ENCODE measurements at places on chromosomes 3 and 15.
A peak's percentile ranks its signal among the peaks of the same experiment; 100 is the strongest.

- DNase-seq, result no peak
Measured at GRCh38 chr15:36988947-36989346, 111.4 kb downstream of the MEIS2 start.

DNA sequence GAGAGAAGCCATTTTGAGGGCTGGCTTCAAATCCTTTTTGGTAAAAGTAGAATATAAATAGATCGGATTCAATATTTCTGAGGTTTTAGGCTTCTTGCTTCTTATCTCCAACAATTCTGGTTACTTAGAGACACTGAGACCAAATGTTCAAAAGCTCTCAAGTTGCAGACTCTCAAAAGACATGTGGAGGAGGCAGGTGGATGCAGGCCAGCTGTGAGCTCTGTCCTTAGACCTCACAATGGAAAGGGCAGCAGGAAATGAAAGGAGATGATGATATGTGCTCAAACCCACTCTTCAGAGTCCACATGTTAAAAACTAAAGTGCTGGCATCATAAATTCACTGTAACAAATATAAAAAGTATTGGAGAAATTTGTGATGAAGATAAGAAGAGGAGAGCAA lies 424.9 kb upstream of the ALCAM start:
- peak; percentile 31 for DNase-seq

DNA sequence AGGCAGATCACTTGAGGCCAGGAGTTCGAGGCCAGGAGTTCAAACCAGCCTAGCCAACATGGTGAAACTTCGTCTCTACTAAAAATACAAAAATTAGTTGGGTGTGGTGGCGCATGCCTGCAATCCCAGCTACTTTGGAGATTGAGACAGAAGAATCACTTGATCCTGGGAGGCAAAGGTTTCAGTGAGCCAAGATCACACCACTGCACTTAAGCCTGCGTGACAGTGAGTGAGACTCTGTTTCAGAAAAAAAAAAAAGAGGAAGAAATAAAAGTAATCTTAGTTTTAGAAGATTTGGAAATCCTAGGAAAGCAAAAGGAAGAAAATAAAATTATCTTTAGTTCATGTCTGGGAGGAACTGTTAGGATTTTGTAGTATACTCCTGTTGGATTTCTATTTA lies 77.2 kb downstream of the IL12A start:
- no peak for DNase-seq

DNA sequence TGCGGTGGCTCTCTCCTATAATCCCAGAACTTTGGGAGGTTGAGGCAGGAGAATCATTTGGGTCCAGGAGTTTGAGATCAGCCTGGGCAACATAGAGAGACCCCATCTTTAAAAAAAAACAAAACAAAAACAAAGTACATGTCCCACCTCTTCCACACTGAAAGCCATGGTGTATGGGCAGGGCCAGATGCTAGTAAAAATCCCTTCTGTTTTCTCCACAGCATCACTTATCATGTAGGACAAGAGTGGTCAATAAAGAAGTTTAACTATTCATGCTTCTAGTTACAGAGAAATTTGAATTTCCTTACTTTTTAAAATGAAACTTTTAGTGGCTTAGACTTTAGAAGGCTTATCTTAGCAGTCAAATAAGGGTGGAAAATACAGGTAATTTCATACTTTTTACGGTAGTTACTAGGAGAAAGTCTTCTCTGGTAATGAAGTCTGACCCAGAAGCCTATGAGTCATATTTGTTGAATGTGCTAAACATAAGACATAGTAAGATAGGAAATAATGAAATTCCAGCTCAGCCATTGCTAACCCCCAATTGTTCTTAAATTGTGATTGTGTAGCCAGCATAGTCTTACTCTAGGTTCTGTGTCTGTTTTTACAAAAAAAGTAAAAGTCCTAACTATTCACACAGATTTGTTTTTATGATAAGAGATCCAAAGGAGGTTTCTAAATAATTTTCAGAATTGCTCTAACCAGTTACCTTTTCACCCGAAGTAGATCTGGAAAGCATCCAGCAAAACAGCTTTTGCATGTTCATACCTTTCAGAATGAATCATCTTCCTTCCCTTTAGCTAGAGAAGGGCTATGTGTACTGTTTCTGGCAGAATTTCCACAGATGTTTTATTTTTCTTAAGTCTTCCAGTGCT lies 16.4 kb upstream of the ZNF609 start:
- no peak for DNase-seq

DNA sequence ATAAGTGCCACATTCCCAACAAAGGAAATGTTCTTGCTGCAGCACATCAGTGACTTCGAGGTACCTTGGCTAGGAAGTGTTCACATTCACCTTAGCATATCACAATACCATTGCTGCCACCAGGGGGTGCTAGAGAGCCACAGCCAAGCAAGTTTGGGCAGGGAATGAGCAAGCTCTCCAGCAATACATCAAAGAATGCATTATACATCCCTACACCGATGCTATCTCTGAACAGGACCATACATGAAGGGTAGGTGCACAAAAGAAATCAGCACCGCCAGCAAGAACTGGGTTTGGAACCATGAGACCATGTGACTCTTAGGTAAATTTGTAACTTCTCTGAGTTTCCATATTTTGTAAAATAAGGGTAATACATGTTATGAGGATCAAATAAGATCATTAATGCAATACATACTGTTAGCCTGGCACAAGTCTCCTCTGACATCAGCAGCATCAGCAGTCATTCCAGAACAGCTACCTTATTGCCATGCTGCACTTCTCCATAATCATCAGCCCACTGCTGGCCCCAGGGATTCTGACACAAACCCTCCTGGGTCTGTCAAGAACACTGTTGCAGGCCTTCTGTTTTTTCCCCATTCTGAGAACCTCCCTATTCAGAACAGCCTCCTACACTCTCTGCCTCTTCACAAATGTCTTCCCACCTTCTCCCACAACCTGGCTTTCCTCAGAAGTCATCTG lies 37.5 kb downstream of the RYK start:
- DNase-seq, result peak; percentile 50

DNA sequence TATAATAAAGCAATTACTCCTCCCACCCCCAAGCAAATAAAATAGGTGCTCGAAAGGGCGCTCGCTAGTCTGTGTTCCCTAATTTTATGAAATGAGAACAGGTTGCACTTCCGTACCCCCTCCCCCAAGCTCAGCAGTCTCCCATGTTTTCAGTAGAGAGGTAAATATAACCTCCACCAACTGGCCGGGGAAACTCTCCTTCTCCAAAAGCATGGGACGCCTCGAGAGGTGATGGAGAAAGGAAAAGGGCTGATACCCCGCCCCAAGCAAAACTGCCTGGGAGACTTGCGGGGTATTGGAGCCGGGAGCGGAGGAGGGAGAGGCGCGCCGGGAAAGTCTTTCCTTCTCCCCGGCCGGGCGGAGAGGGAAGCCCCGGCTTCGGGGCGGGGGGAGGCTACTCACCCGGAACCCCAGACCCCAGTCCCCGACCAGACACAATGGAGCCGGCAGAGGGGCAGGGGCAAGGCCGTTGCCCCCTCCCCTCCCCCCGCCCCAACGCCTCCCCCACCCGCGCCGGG lies 605 bp downstream of the DCUN1D1 start:
- no peak for DNase-seq

GRCh38 chr15:67157521-67158252 lies 92.3 kb downstream of the SMAD3 start:
- DNase-seq, result no peak

DNA sequence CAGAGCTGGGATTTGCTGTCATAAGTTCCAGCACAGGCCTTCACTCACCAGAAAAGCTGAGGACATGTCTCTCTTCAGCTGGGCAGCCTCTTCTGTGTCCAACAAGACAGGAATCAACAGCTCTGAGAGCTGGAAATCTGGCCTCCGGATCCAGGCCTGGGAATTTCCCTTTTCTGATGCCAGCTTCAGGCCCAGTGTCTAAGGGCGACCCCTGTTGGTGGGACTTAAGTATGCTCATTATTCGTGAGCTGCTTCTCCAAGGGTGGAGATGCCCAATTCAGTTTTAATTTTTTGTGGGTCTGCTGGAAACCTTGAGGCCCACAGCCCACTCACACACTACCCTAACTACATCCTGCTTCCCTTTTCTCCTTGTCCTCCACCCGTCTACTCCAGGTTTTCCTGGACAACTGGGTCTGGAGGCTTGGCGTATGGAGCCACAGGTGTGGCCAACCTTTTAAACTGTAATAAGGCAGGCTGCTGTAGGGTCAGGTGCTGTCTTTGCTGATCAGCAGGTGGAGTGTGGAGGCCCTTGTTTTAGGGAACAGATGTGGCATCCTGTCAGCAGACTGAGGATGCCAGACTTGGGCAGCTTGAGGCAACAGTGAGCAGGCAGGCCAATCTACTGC lies 2.6 kb upstream of the CEMIP start:
- peak; percentile 25 for DNase-seq

DNA sequence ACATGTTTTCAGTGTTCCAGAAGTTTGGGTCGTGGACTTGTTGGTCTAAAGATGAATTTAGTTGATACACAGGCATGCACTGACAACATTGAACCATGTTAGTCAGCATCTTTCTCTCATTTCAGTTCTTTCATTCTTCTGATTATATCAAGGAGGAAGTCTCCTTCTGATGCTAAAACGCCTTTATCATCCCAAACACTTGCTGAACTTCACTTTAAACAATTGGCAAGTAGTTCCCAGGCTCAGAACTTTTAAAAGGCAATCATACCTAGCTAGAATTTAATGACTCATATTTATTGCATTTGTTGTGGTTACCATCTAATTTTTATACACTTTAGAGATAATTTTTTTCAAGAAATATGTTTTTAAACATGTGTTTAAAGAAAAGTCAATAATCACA lies 15.9 kb downstream of the LMCD1 start:
- no peak for DNase-seq

DNA sequence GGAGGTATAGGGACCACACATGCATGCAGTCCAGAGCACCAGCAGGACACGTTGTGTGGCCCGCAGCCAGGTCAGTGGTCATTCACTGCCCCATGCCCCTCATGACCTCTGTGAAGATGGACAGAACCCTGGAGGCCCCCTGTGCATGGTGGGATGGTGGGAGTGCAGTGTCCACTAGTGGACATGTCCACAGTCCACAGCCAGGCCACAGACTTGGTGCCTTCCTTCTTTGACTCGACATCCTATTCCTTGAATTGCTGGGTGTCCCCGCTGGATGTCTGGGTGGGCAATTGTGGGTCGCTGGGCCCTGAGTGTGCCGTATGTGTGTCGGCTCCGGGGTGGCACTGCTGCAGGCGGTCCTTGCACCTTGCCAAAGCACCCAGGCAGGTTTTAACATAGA lies 35.7 kb downstream of the KLF15 start:
- no peak for DNase-seq

DNA sequence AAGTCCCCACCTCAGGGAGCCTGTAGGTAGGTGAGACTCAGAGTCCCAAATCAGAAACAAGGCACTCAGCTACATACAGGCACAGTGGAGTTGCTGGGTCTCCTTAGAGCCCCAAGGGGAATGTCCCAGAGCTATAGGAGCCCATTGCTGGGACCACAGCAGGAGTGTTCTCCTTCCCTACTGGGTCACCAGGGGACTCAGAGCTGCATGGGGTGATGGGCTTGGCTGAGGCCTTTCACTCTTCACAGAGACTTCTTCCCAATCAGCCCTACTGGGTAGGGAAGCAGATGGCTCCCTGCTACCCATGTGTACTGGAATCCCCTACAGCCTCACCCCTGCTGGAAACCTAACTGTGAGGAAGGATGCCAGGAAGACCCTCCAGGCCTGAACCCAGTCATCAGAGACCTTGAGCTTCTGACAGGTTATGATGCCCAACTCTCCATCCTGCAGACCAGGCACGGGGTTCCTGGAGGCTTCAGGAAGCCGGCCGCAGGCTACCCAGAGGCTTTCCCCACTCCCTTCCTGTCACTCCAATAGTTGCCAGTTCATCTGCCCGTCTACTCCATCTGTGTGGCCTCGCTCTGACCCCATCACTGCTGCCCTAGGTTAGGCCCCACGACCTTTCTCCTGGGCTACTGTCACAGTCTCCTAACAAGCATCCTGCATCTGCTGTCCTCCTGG lies 24.0 kb downstream of the RASGRF1 start:
- no peak for DNase-seq

DNA sequence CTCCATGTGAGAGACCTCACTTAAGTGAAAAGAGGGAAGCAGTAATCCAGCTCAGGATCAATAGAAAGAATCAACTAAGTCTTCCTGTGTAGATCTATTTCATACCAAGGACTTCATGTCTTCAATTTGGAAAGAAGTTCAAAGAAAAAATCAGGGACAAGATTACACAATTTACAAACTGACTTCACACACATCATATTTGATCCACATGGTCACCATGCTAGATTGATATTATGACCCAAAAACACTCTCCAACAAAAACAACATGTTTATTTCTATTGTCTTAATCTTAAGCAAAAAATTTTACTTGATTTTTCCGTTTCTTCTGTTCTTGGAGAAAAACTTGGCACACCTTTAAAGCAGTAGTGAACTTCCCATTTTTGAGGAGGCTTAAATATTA lies 76.3 kb downstream of the THBS1 start:
- no peak for DNase-seq

GRCh38 chr3:97991293-97991682 lies 19.1 kb upstream of the RIOX2 start:
- no peak for DNase-seq

GRCh38 chr3:178001670-178002101 lies 534.5 kb upstream of the KCNMB2 start:
- DNase-seq, result no peak

GRCh38 chr3:172700936-172701455 lies 9.9 kb downstream of the NCEH1 start:
- DNase-seq, result no peak

- DNase-seq, result no peak
Measured at GRCh38 chr3:194042927-194043326, 93.0 kb upstream of the HES1 start.

DNA sequence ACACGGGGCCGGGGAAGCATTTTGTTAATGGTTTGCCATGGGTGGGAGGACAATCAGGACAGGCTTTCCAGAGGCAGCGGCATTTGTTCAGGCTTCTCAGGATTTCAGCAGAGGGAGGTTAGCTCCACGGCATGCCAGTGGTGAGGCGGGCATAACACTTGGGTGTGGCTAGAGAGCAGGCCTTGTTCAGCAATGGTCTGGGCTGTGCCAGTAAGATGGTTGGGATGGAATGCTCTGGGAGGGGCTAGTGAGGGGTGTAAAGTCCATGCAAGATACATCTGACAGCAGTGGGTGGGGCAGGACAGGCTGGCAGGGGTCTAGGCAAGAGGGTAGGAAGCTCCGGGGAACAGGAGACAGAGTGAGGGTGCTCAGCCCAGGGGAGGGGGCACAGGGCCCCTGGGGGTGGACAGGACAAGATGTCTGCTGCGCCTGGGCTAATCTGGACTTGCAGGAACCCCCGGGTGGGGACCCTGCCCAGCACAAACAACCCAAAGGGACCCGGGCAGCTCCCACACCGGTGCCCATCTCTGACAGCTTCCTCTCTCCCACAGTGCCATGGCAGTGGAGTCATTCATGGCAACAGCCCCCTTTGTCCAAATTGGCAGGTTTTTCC lies 8.4 kb downstream of the TMEM43 start:
- no peak for DNase-seq

DNA sequence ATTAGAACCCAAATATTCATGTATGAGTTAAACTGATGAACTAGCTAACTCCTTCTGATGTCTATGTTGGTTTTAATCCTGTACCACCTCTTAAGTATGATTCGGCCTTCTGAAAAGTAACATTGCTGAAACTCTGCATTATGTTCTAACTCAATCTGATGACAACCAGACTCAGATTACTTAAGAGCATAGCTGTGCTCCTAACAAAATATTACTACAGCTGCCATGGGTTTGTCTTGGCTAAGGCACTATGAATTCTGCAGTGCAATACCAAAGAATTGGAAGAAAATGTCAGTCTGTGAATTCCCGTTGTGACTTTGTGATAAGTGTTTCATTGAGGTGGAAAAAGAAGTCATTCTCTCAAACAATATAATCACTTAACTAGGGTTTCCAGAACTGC lies 224.4 kb downstream of the ZMAT3 start:
- no peak for DNase-seq
